NCI-H82 (cell line): ENCODE measurements at places on chromosomes 1 and 21.
A peak's percentile ranks its signal among the peaks of the same experiment; 100 is the strongest.

DNA sequence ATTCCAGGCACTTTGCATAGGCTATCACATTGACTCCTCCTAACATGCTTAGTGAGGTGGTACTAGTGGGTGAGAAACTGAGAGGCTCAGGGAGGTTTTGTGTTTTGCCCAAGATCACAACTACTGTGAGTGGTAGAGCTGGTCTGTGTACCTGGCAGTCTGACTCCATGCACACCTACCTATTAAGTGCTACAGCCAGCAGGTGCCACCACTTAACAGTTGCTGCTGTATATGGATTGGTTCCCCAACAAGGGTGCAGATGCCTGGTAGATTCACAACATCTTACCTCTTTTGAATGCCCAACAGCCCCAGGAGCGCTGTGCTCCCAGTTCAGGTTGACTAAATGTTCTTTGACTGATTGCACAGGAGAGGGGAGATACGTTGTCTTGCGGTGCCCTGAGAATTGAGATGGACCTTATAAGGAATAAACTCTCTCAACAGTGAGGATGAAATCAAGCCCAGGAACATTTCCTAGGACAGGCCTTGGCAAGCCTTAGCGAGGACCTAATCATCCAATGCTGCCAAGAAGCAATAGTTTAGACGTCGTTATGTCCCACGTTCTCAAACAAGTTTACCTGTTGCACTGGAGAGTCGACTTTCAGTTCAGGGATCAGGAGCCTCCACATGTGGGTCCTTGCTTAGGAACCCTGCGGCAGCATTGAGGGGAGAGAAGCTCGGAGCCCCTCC lies 78.9 kb upstream of the F3 start:
- no peak for DNase-seq

- no peak for DNase-seq
Measured at GRCh38 chr1:156203331-156203730, 9.4 kb downstream of the SLC25A44 start.

DNA sequence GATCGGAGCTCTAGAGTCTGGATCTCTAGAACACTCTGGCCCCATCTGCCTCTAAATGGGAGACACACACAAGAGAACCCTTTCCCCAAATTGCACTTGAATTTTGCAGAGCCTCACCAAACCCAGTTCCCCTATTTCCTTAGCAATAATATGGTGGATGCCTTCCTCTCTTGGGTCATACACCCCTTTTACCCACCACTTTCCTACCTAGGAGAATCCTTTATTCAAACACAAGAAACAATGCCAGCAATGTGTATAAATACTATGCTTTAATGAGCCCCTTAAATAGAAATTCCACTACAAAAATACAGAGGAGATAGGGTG lies 760 bp upstream of the SF3B4 start:
- no peak for DNase-seq

GRCh38 chr1:160205242-160206035 lies at the start of gene PEA15:
PEA15 (plus strand) TSS chr1:160205384; CDS start chr1:160211545, 6,161 bp downstream.
- peak; percentile 81 for DNase-seq

DNA sequence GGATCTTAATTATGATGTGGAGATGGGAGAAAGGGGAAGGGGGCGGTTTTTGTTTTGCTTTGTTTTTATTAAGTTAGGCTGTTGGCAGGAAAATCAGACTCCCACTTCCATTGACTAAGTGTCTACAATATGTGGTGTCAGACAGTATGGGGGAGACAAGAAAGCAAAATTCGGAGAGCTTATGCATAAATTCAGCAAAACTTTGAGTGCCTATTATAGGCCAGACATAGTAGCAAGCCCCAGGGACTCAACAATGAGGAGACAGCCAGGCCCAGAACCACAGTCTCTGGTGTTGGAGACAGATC lies 835 bp upstream of the TSPAN2 start:
- no peak for DNase-seq

- no peak for DNase-seq
Measured at GRCh38 chr1:183551924-183552323, 38.3 kb downstream of the NCF2 start.

DNA sequence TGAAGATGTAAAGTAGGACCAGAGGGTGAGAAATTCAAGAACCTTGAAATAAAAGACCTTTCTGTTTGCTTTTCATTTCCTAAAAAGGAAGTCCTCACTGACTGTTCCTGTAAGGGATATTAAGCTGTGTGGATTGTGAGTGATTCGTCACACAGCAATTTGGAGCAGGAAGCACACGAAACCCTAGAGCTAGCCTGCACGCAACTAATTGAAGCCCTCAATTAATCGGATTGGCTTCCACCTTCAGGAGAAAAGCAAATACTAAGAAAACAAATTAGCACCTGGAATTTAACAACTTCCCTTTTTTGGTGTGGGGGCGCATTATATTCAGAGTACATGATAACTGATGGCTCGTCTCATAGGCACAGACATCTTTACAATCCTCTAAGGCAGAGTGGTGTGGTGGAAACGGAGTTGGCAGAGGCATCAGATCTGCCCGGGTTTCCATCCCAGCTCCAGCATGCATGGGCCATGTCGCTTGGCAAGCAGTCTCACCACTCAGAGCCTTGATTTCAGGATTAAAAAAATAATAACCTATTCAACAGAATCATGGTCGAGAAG lies 95.2 kb downstream of the KCNJ15 start:
- peak; percentile 47 for DNase-seq

- DNase-seq: no peak
Measured at GRCh38 chr1:151892190-151892589, 17.1 kb downstream of the THEM4 start.
